ENCODE measurements at places on chromosomes 5 and 9.
A peak's percentile ranks its signal among the peaks of the same experiment; 100 is the strongest.

DNA sequence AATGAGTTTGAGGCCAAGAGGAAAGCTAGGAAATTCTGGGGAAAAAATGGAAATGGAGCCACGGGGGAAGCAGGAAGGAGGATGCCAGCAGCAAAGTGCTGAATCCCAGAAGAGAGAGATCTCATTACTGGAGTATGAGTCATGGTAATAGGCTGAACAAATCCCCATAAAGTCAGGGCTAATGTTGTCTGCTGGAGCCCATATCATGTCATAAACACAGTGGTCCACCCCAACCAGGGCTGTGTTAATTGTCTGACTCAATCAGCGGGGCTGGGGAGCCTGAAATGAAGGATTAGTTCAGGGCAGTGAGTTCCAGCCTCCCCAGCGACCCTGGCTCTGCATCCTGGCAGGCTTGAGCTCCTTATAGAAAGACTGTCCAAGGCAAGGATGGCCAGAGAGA, 68.8 kb downstream of the TLR4 start:
- no peak for DNase-seq

GRCh38 chr5:132749506-132749905, 2.3 kb downstream of the CCNI2 start:
- no peak for DNase-seq

- no peak for DNase-seq
These were observed 76.9 kb upstream of the CDH6 start for GRCh38 chr5:31116466-31117031.

- DNase-seq, result no peak
These were observed 351.4 kb downstream of the SEMA5A start for GRCh38 chr5:9194509-9194908.

GRCh38 chr5:127650022-127650421, 1.1 kb downstream of the CTXN3 start:
- DNase-seq, result no peak

- DNase-seq, result peak; percentile 11
These were observed 5.6 kb downstream of the C5orf24 start for GRCh38 chr5:134851307-134851923.

GRCh38 chr5:90402521-90403255, 6.9 kb downstream of the CETN3 start:
- DNase-seq, result no peak

- DNase-seq, result no peak
These were observed 37.8 kb downstream of the BHMT start for GRCh38 chr5:79149433-79149832.

- no peak for DNase-seq
These were observed 42.4 kb upstream of the ZBED3 start for GRCh38 chr5:77129391-77129990.

GRCh38 chr9:100590481-100590880, 12.6 kb downstream of the CAVIN4 start:
- no peak for DNase-seq

- no peak for DNase-seq
These were observed 94.3 kb upstream of the PITX1 start for GRCh38 chr5:135128361-135128760.

- DNase-seq, result no peak
These were observed 1294.2 kb downstream of the EFNA5 start for GRCh38 chr5:106376522-106376921.

GRCh38 chr5:38554403-38554802, 2.0 kb downstream of the LIFR start:
- DNase-seq, result no peak

GRCh38 chr5:55276771-55277170, 30.7 kb downstream of the DHX29 start:
- no peak for DNase-seq

DNA sequence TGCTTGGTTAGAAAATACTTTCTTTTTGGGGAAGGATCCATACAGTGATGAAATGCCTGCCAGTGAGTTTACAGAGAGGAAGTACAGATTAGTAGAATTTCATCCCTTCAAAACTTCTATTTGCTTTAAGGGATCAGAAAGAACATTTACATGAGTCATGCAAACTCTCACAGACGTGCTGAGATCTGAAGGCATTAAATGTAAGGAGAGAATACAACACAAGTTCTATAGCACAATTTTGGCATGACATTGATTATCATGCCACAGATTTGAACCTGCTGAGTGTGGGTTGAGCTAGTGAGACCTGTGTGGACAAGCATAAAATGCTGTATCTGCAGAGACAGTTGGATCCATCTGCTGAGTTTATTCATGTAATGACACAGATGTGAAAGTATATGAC, 613.6 kb upstream of the SEMA6A start:
- DNase-seq, result no peak

- no peak for DNase-seq
These were observed 32.9 kb downstream of the OCLN start for GRCh38 chr5:69525490-69525889.

GRCh38 chr9:103798620-103799019, 295.5 kb upstream of the SMC2 start:
- peak; percentile 5 for DNase-seq

GRCh38 chr9:15404171-15404570, 18.5 kb upstream of the SNAPC3 start:
- no peak for DNase-seq

GRCh38 chr5:75053054-75053303, 621 bp upstream of the GCNT4 start:
- DNase-seq, result no peak

GRCh38 chr5:112491257-112491656, 72.2 kb upstream of the EPB41L4A start:
- DNase-seq, result no peak

DNA sequence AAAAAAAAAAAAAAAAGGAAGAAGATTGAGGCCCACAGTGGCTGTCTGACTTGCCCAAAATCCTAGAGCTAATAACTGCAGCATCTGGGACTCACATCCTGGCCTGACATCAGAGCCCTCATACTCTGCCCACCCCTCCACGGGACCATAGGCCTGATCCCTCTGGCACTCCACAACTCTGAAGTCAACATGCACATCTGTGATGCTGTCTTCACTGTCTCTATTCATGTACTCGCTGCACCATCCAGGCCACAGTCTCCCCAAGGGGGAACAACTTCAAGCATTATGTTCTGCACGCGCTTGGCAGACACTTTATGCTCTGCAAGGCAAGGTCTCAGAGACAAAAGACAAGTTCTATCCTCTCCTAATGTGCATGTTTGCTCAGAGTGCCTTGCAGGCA, 158.2 kb downstream of the SPOCK1 start:
- DNase-seq, result no peak

- DNase-seq, result no peak
These were observed 14.8 kb downstream of the NCS1 start for GRCh38 chr9:130186839-130187522.

DNA sequence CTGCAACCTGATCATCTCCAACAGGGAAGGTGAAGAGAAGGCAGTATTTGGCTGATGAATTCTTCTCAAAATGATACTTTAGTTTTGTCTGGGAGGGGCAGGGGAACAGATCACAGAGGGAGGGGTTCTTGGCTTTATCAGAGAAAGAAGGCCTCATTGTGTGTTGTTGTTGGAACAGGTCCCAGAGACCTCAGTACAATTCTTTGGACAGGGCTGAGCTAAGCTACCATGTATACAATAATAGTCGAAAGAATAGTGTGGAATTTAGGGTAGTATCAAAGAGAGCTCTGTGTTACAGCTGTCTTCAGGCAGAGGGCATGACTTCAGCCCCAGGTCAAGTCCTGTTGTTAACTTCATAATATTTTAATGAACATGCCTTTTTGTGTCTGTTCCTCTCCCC, 39.9 kb downstream of the ARHGAP26 start:
- DNase-seq, result no peak

GRCh38 chr5:81856948-81857928, 106.3 kb upstream of the SSBP2 start:
- DNase-seq, result no peak

- DNase-seq, result no peak
These were observed 55.4 kb downstream of the FXN start for GRCh38 chr9:69090946-69091345.

DNA sequence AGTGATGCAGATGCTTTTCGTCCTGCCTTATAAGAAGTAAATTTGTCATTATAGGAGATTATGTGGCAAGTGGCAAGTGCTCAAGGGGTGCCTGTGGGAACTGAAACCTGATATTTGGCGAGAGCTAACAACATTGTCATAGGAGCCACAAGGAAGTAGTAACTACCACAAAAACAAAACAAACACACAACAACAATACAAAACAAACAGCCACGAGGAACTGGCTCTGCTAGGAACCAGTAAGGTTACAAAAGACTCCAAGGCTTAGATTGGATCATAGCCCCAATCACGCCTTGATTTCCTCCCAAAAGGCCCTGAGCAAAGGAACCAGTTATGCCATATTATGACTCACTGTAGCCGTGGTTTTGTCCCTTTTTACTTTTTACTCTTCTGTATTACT, 1045.2 kb downstream of the CDH12 start:
- DNase-seq, result no peak

- peak; percentile 40 for DNase-seq
These were observed 13.6 kb upstream of the ALDOB start for GRCh38 chr9:101449071-101449721.

DNA sequence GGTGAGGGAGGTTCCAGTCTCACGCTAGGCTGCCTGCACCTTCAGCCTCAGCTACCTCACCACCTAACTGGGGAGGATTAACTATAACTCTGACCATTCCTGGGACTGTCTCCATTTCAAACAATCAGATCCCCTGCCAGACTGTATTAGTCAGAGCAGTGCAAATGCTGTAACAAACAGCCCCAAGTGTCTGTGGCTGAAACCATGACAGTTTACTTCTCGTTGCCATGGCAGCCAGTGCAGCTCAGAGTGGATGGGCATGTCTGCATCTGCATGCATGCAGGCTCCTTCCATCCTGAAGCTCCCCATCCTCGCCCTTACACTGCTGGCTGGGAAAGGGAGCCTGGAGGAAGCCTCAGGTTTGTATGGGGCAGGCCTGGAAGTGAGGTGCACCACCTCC, 86.7 kb downstream of the KCNIP1 start:
- DNase-seq, result no peak

- no peak for DNase-seq
These were observed 61.0 kb upstream of the BASP1 start for GRCh38 chr5:17156463-17156862.

DNA sequence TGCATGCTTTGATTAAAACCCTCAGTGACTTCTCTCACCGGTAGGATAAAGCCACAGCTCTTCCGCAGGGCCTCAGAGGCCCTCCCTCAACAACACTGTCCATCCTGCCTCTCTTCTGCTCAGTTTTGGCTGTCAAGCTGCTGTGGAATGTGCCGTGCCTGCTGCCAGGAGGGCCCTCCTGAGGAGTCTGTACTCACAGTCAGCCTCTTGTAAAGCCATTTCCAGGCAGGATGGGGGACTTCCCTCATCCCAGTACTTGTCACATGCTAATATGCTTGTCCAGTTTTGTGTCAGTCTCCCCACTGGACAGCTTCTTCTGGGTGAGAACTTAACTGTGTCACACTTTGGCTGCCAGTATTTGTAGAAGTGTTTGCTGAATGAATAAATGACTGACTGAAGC, 13.9 kb upstream of the DDX41 start:
- no peak for DNase-seq
